ENCODE measurements at places on chromosomes 16 and 17. TPM values are rescaled to one million over a fixed set of nuclear protein-coding genes. Genes with fewer than 3 reads are reported as not detected.

Gene HSPB9
- total RNA-seq: not detected

Gene SEPTIN12
- not detected for total RNA-seq

- no peak for DNase-seq
- no peak overlapping the region for H3K4me3 ChIP-seq
- no peaks in the 10 kb centered on the region for H3K27me3 ChIP-seq
- H3K36me3 ChIP-seq: peaks cover 37% of the 10 kb centered on the region
- H3K27ac ChIP-seq: no peak overlapping the region
These were observed 31.9 kb downstream of the KIFC3 start for GRCh38 chr16:57770361-57770760.

- H3K27me3 ChIP-seq: no peaks in the 10 kb centered on the region
- peak overlapping the region; percentile 93 for H3K27ac ChIP-seq
- H3K36me3 ChIP-seq: peaks cover 2% of the 10 kb centered on the region
These were observed 4.2 kb downstream of the PLD6 start for GRCh38 chr17:17201907-17202306.

GRCh38 chr17:37438141-37438540, 31.5 kb downstream of the TADA2A start:
- H3K36me3 ChIP-seq: peaks cover 45% of the 10 kb centered on the region
- H3K27ac ChIP-seq: no peak overlapping the region
- no peak for DNase-seq

Gene RNU2-1
- 5,011 TPM for total RNA-seq

Gene MYH1
- not detected for total RNA-seq

DNA sequence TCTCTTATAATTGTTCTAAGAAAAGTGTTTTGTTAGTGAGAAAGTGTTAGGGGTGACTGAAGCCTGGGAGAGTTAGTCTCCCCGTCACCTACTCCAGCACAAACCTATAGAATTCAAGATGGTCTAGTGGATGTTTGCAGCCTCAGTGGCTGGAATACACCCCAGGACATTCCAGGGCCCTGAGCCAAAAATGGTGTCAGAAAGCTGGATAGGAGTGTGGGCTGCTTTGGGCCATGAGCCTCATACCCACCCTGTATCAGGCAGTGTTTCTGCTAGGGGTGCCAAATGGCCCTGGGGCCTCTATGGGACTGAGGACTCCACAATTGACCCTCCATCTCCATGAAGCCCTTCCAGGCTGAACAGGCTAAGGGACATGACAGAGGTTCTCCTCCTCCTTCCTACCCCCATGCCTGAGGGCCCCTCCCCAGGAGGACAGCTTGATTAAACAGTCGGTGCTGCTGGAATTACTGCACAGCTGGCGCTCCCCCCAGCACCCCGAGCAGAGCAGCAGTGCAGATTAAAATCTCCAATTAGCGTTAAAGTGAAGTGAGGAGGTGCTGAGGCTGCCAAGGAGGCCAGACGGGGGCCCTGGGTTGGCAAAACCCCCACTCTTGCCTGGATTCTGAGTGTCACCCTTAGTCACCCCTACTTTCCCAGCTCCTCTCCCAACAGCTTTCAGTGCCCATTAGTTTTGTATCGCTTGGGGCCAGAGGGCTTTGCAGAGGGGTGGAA, 59.1 kb downstream of the NEUROD2 start:
- H3K4me3 ChIP-seq: no peak overlapping the region
- no peak for DNase-seq
- H3K27ac ChIP-seq: no peak overlapping the region
- peaks cover 11% of the 10 kb centered on the region for H3K4me1 ChIP-seq

GRCh38 chr16:2689968-2690801, 7.9 kb downstream of the KCTD5 start:
- no peak for DNase-seq
- H3K4me1 ChIP-seq: no peaks in the 10 kb centered on the region
- no peak overlapping the region for H3K4me3 ChIP-seq
- H3K36me3 ChIP-seq: no peaks in the 10 kb centered on the region
- H3K27ac ChIP-seq: no peak overlapping the region

GRCh38 chr17:66002812-66003211, 189.1 kb downstream of the CEP112 start:
- peaks cover 13% of the 10 kb centered on the region for H3K36me3 ChIP-seq
- H3K4me1 ChIP-seq: no peaks in the 10 kb centered on the region
- DNase-seq: no peak
- no peak overlapping the region for H3K27ac ChIP-seq
- H3K27me3 ChIP-seq: no peaks in the 10 kb centered on the region
- H3K4me3 ChIP-seq: no peak overlapping the region

DNA sequence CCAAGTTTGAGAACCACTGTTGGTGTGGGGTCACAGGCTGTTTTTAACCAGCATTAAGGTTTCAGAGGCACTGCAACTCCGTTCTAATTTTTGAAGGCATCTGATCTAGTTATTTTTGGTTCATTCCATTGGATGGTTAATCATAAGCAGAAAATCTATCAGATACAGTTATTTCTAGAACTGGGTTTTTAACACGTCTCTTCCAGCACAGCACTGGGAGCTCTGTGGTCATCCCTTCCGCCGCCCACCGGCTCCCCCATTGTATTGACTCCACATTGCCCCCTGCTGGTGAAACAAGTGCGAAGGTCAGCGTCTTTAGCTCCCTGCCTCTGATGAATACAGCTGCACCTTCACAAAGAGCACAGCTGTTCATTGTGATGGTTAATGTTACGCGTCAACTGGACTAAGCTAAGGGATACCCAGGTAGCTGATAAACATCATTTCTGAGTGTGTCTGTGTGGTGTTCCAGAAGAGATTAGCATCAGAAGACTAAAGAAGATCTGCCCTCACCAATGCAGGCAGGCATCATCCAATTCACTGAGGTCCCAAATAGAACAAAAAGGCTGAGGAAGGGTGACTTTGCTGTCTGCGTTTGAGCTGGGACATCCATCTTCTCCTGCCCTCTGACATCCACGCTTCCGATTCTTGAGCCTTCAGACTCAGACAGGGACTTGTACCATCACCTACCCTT, 8.5 kb downstream of the CCL18 start:
- no peak overlapping the region for H3K4me3 ChIP-seq
- no peaks in the 10 kb centered on the region for H3K36me3 ChIP-seq
- H3K27me3 ChIP-seq: peaks cover 14% of the 10 kb centered on the region
- DNase-seq: no peak

Gene CRYM
- not detected for total RNA-seq

DNA sequence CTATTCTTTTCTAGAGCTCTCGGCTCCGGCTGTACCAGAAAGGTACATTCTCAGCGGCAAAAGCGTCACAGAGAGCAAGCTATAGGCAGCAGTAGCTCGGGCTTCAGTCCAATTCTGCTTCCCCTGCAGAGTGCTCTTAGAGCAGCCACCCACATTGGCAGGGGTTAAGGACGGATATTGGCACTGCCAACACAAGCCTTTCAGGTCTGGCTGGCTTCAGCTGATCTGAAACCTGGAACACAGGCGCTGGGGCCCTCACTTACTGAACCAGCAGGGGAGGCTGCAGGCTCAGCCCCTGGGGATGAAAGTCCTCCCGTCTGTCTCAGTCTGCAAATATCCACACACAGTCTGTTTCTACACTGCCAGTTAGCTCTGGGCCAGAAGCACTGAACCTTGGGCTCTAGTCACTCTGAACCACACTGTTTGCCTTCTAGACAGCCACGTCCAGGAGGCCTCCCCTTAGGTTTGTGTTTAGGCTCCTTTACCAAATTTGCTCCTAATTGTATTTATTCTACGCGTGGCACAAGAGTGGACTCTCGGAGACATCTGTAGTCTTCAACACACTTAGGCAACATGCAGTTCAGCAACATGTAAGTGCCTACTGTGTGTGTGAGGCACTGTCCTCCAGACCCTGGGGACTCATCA, 40.1 kb downstream of the HIC1 start:
- peaks cover 26% of the 10 kb centered on the region for H3K4me1 ChIP-seq
- DNase-seq: no peak
- peak overlapping the region; percentile 11 for H3K27ac ChIP-seq
- H3K27me3 ChIP-seq: no peaks in the 10 kb centered on the region
- H3K4me3 ChIP-seq: no peak overlapping the region
- no peaks in the 10 kb centered on the region for H3K36me3 ChIP-seq

Gene MRPL45
- total RNA-seq: 40.2 TPM

Gene KRTAP3-2
- not detected for total RNA-seq

Gene PRCD
- 1.3 TPM for total RNA-seq

DNA sequence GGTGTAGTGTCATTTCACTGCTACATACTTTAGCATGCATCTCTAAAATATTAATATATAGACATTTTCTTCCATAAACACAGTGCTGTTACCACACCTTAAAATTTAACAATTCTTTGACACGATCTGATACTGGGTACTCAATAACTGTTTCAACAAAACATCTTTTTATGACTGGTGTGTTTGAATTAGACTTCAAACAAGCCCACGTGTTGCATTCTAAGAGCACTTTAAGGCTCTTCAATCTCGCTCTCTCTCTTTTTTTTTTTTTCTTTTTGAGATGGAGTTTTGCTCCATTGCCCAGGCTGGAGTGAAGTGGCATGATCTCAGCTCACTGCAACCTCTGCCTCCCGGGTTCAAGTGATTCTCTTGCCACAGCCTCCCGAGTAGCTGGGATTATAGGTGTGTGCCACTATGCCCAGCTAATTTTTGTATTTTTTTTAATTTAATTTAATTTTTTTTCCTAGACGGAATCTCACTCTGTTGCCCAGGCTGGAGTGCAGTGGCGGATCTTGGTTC, 15.8 kb upstream of the SLC46A1 start:
- H3K4me1 ChIP-seq: no peaks in the 10 kb centered on the region
- H3K4me3 ChIP-seq: no peak overlapping the region
- no peak for DNase-seq
- no peaks in the 10 kb centered on the region for H3K36me3 ChIP-seq
- peaks cover 32% of the 10 kb centered on the region for H3K27me3 ChIP-seq
- no peak overlapping the region for H3K27ac ChIP-seq

Gene KCNH6
- total RNA-seq: not detected

DNA sequence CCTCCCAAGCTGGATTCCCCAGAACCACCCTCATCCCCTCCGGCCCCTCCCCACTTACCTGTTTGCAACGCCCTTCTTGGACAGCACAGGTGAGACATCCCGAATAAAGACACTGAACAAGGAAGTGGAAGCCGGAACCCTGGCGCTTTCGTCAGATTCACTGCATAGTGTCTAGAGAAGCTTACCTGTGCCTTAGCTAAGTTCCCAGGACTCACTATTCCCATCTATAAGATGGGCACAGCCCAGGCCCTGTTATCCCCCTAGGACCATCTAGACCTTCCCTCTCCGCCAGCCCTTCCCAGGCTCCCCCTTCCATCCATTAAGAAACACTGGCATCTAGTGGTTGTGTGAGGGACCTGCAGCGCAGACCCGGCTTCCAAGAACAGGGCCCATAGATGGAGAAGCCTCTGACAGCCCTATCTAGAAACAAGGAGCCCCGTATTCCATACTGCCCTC, 26.9 kb upstream of the RPL38 start:
- no peaks in the 10 kb centered on the region for H3K4me1 ChIP-seq
- H3K4me3 ChIP-seq: no peak overlapping the region

DNA sequence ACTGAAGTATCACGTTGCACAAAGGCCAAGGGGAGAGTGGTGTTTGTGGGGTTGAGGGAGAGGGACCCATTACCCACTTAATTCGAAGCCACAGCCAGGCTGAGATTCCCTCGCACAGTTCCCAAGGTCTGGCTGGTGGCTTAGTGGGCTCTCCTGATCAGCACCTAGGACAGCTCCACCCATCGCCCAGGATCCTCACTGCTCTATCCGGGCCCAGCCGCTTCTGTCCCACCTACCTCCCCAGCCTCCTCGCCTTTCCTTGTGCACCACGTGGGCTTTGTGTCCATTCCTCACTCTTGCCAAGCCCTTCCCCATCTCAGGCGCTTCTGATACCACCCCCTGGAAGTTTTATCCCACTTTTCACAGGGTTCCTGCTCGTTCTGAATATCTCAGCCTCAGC, 163.5 kb downstream of the CCT6B start:
- DNase-seq: no peak
- H3K27me3 ChIP-seq: no peaks in the 10 kb centered on the region
- H3K4me1 ChIP-seq: no peaks in the 10 kb centered on the region
- H3K4me3 ChIP-seq: no peak overlapping the region
- H3K27ac ChIP-seq: no peak overlapping the region

DNA sequence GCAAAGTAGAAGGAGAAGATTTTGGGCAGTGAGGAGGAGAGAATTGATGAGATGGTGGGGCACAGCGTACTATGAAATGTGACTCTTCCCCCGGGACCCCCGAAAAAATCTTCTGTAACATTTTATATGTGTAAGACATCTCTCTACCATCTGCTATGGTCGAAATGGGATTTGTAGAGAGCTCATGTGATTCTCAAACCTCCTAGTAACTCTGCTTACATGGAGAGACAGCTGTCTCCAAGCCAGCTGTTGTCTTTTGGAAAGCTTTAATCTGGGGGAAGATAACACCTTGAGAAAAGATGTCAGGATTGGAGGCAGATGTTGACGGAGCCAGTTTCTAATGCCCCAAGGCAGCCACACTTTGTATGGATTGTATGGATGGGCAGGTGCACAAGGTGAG, 94.1 kb downstream of the PRKCB start:
- H3K4me1 ChIP-seq: no peaks in the 10 kb centered on the region
- no peak overlapping the region for H3K27ac ChIP-seq
- H3K36me3 ChIP-seq: no peaks in the 10 kb centered on the region
- DNase-seq: no peak
- H3K4me3 ChIP-seq: no peak overlapping the region

- no peak overlapping the region for H3K4me3 ChIP-seq
- no peak for DNase-seq
- H3K36me3 ChIP-seq: no peaks in the 10 kb centered on the region
- H3K27ac ChIP-seq: no peak overlapping the region
These were observed 116.6 kb downstream of the XYLT1 start for GRCh38 chr16:17354141-17354601.

Gene VPS9D1
- total RNA-seq: 22.0 TPM

Gene KRTAP1-5
- total RNA-seq: not detected

Gene SOX8
- 0.27 TPM for total RNA-seq

Gene RARA
- total RNA-seq: 65.2 TPM

DNA sequence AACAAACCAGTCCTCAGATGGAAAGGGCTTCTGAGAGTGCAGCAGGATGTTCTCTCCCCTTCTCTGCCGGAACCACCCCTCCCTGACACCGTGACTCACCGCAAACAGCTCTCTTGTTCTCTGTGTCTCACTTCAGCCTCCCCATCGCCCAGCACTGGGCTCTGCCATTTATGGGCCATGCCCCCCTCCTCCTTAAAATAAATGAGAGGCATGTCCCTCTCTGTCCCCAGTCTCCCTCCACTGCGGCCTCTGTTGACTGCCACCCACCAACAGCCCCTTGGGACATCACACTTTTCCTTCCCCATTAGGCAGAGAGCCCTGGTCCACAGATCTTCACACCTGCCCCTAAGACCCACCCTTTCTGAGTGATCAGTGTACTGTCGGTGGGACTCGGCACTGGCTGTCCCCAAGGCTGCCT, 6.3 kb downstream of the CCDC102A start:
- H3K27ac ChIP-seq: peak overlapping the region; percentile 56
- H3K4me3 ChIP-seq: no peak overlapping the region
- DNase-seq: no peak

Data from osteocyte (in vitro differentiated cells).